Common myeloid progenitor, CD34-positive (primary cell): ENCODE measurements at places on chromosomes 7 and 10.

DNA sequence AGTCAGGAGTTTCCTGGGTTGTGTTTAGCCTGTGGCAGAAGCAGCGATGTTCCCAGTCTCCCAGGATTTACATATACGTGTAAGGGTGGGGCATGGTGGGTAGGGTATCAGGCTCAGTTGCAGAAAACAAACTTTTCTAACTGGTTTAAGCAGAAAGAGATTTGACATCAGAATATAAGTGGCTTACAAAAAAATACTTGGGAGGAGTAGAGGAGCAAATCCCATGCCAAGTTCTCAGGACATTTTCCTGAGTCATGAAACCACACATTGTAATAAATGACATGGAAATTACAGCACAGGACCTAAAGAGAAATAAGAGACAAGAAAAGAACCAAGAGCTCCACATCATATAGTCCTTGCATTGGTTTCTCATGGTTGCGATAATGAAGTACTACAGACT, 26.2 kb upstream of the FRMD4A start:
- H3K4me1 ChIP-seq: no peaks in the 10 kb centered on the region
- DNase-seq: no peak
- H3K27ac ChIP-seq: no peak overlapping the region

DNA sequence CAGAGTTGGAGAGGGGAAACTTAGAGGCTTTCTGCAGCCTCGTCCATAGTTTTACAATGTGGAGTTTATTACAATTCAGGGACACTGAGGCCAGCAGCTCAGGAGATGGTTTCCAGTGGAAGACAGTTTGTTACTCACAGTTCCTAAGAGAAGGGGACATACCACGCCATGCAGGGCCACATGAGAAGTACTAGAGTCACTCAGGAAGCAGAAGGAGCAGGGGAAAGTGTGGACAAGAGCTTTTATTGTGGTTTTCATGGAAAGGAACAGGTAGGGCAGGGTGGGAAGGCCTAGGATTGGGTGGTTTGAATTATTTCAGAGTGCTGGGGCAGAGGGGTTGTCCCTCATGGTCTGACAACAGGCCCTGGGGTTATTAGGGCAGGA, 292.1 kb upstream of the IGFBP3 start:
- H3K4me1 ChIP-seq: no peaks in the 10 kb centered on the region
- no peak for DNase-seq
- H3K4me3 ChIP-seq: no peak overlapping the region
- no peaks in the 10 kb centered on the region for H3K36me3 ChIP-seq
- no peaks in the 10 kb centered on the region for H3K27me3 ChIP-seq

GRCh38 chr7:130160455-130160854, 44.8 kb downstream of the TMEM209 start:
- no peak for DNase-seq
- no peak overlapping the region for H3K4me3 ChIP-seq
- H3K27me3 ChIP-seq: no peaks in the 10 kb centered on the region
- no peak overlapping the region for H3K27ac ChIP-seq
- H3K4me1 ChIP-seq: no peaks in the 10 kb centered on the region

DNA sequence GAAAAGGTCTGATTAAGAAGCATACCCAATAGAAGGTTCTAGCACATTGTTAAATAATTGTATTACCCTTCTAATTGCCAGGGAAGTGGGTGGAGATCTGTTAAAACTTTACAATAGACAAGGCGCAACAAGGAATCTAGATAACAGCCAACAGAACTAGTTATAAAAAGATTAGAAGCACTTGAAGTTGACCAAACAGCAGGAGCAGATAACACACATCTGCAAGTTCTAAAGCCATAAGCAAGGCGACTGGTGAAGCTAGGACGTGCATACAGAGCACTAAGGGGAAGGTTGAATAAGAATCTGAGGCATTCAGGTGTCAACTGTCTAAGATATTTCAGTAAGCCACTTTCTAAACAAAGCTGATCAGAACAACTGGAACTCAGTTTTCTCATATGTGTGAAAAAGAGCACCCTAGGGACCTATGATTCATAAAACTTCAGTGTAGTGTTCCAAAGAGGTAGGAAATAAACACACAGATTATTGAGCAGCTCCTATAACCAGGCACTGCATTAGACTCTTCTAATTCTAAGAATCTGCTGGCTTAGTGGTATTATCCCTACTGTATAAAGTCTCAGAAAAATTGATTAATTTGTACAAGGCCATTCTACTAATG, 111.2 kb downstream of the SAMD9 start:
- H3K27ac ChIP-seq: no peak overlapping the region
- DNase-seq: no peak
- no peak overlapping the region for H3K4me3 ChIP-seq
- no peaks in the 10 kb centered on the region for H3K27me3 ChIP-seq
- H3K36me3 ChIP-seq: no peaks in the 10 kb centered on the region

DNA sequence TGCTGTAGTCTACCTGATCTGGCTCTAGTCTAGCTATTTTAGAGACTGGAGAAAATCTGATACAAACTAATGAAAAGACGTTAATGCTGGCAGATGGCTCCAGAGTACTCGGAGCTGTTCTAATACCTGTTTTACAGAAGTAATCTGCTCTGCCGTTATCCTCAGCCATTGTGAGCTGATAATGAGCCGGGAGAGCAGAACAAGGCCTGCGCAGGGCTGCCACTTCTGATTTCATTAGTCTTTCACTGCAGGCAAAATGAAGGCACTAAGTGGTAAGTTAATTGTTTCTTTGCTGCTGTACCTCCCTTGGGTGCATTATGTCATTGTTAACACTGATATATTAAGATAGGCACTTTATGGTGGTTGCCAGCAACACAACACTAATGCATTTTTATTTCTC, 456.4 kb upstream of the PFKP start:
- H3K4me3 ChIP-seq: no peak overlapping the region
- no peak for DNase-seq
- H3K4me1 ChIP-seq: no peaks in the 10 kb centered on the region
- no peaks in the 10 kb centered on the region for H3K27me3 ChIP-seq
- H3K36me3 ChIP-seq: no peaks in the 10 kb centered on the region
- H3K27ac ChIP-seq: no peak overlapping the region
